ENCODE measurements at places on chromosomes 16 and 17.

DNA sequence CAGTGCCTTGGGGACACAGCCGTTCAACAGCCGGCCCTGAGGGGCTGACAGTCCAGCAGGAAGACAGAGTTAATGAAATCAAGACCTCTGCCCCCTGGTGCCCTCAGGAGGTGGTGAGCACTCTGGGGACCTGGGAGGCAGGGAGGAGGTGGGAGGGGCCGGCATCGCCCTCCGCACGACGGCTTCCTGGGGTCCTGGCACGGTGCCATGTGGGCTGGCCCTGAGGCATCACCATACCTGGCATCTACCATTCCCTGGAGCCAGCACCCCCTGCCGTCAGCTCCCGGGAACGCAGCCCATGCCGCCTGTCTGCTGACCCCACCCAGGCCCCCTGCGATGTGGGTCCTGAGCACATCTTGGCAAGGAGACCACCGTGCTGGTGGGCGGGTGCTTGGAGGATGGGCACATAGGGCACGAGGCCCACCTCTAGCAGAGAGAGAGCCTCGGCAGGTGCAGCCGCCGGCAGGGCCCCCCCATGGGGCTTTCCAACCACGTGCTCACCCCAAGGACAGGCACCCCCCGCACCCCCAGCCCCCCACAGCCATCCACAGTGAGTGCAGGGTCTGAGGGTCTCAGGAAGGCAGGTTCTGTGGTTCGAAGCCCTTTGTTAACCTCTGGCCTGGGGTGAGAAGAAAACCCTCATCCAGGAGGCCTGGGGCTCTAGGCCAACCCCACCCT, 52.5 kb downstream of the ZFPM1 start:
- DNase-seq, result peak; percentile 61

GRCh38 chr16:11560701-11561453, 25.8 kb downstream of the LITAF start:
- DNase-seq, result peak; percentile 59

GRCh38 chr17:31857920-31858641, 963 bp downstream of the COPRS start:
- no peak for DNase-seq

DNA sequence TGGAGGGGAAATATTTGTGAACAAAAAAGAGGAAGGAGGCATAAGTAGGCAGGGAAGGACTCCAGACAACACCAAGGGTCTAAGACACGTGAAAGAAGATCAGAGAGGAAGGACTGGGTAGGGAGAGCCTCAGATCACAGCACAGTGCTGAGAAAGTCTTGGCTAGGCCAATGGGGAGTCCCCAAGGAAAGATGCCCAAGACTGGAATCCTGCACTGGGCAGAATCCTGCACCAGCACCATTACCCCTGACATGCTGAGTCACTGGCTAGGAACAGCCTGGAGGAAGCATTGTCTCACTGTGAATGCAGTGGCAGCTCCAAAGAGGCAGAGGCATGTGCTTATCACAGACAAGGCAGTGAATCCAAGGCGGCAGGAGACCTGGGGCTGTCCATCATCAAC, 19.2 kb downstream of the CLEC19A start:
- no peak for DNase-seq

- no peak for DNase-seq
Measured at GRCh38 chr17:79981090-79981489, 54.6 kb downstream of the TBC1D16 start.

DNA sequence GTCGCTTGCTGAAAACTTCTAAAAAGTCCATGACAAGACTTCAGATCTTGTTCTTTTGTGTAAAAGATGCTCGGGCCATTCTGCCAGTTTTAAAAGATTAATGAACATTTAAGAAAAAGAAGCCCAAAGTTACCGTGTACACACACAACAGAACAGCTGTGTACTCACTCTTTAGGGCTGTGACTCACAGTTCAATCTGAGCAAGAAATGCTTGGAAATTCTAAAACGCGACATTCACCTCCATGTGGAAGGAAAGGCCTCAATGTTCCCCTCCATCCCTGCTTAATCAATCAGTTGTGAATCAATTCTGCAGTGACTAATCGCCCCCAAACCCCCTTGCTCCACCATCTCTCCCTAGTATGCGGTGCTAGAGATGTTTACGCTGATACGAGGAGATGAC, 609.9 kb upstream of the SALL1 start:
- no peak for DNase-seq

DNA sequence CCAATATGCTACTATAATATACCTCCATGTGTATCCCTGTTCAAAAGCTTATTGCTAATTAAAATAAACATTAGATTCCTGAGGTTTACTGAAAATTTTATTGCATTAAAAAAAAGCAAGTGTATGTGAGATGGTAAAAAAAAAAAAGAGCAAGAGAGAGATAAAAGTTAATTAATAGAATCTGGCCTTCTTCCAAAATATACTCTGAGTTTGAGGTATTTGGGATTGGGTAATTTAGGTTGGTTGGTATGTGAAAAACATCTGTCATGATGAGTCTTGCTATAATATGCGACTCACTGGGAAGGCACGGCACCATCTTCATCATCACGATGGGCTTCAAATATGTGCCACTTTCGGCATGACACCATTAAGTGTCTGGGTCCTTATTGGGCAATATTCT, 711.1 kb upstream of the SOX9 start:
- DNase-seq, result no peak
